ENCODE measurements at places on chromosomes 16 and 17. TPM values are rescaled to one million over a fixed set of nuclear protein-coding genes. Genes with fewer than 3 reads are reported as not detected.
A peak's percentile ranks its signal among the peaks of the same experiment; 100 is the strongest.

DNA sequence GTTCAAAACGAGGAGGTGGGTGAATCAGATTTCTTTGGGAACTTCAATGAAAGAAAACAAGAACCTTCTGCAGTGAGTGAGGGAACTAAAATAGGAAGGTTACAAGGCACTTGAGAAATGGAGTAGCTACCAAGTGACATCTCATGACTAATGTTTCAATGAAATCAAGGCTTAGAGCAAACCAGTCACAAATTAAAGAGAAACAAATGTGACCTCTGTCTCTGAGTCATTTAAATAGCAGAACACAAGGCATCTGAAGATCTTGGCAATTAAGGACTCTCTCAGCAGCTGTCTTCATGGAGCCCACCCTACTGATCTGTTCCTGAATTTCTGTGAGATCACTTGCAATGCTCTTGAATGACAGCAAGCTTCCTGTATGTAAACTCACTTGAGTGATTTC, 109.5 kb downstream of the CDH11 start:
- no peaks in the 10 kb centered on the region for H3K4me1 ChIP-seq
- no peak for DNase-seq
- H3K27ac ChIP-seq: no peak overlapping the region
- no peak overlapping the region for H3K4me3 ChIP-seq
- no peaks in the 10 kb centered on the region for H3K27me3 ChIP-seq

DNA sequence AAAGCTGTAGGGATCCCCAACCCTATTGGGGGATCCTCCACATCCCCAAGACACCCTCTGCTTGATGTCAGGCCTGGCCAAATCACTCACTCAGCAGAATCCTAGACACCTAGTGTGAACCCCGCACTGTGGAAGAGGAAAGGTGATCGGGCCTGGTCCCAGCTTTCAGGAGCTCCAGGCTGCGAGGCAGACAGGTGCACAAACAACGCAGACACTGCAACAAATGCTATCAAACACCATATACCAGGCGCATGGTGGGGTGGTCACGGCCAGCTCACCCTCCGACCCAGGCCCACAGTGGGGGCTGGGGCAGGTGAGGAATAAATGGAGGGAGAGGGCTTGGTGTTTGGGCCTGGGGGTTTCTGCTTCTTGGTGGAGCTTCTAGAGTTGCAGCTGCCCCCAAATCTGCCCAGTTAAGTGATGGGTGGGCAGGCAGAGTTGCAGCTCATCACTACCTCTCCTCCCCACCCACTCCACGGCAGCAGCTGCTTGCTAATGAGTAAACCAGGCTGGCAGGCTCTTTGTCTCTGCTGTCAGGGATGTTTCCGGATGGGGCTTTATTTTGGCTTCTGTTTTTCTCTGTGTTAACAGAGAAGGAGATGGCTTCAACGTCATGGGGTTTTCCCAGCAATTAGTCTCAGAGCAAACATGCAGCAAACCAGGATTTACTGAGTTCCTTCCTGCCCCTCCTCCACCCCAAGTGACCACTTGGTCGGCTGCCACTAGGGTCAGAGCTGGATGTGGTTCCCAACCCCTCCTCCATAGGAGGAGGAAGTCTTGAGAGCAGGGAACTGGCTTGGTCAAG, 46.6 kb downstream of the PECAM1 start:
- H3K27ac ChIP-seq: peak overlapping the region; percentile 66
- peak; percentile 48 for DNase-seq
- no peaks in the 10 kb centered on the region for H3K27me3 ChIP-seq
- no peaks in the 10 kb centered on the region for H3K4me1 ChIP-seq

DNA sequence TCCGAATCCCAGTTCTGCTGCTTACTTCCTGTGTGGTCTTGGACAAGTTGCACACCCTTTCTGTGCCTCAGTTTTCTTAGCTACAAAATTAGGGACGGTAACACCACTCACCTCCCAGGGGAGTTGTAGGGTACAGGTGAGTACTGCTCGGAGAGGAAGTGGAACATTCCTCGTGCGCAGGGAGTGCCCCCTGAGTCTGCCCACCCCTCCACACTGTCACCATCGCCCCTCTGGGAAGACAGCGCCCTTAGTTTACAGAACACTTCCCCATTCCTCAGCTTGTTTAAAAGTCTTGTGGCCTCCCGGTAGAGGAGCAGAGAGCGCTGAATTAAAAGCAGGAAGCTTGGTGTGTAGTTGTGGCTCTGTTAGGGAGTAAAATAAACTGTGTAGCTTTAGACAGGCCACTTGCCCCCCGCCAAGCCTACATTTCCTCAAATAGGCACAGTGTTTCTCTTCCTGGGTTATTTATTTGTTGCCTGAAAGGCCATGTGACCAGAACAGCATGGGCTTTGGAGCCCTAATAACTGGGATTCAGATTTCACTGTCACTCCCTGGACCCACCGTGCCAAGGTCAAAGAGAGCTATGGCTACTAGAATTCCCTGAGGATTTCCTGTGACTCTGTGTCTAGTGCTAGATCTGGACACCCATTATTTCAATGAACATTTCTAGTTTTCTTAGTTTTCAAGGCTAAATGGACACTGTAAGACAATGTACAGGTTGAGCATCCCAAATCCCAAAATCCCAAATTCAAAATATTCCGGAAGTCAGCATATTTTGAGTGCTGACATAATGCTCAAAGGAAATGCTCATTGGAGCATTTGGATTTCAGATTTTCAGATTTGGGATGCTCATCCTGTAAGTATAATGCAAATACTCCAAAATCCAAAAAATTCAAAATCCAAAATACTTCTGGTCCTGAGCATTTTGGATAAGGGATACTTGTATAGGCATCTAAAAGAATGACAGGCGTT, 372.5 kb downstream of the SNX29 start:
- H3K36me3 ChIP-seq: no peaks in the 10 kb centered on the region
- no peaks in the 10 kb centered on the region for H3K4me1 ChIP-seq
- H3K27me3 ChIP-seq: no peaks in the 10 kb centered on the region
- no peak overlapping the region for H3K27ac ChIP-seq
- no peak overlapping the region for H3K4me3 ChIP-seq

DNA sequence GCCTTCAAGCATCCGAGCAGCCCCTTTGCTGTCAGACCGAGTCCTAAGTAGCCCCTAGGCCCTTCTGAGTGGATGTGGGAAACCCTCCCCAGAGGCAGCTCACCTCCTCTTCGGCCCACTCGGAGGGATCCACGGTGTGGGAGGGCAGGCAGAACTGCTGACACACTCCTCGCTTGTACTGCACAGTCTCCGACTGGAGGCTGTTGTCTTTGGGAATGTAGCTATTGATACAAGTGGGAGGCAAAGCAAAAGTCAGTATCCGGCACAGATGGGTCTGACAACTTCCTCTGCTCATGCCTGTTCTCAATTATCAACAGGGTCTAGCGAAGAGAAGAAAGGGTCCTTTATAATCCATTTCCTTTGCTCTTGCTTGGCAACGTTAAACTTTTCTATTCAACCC, 25.9 kb upstream of the FOXJ1 start:
- H3K4me1 ChIP-seq: no peaks in the 10 kb centered on the region
- H3K4me3 ChIP-seq: no peak overlapping the region

DNA sequence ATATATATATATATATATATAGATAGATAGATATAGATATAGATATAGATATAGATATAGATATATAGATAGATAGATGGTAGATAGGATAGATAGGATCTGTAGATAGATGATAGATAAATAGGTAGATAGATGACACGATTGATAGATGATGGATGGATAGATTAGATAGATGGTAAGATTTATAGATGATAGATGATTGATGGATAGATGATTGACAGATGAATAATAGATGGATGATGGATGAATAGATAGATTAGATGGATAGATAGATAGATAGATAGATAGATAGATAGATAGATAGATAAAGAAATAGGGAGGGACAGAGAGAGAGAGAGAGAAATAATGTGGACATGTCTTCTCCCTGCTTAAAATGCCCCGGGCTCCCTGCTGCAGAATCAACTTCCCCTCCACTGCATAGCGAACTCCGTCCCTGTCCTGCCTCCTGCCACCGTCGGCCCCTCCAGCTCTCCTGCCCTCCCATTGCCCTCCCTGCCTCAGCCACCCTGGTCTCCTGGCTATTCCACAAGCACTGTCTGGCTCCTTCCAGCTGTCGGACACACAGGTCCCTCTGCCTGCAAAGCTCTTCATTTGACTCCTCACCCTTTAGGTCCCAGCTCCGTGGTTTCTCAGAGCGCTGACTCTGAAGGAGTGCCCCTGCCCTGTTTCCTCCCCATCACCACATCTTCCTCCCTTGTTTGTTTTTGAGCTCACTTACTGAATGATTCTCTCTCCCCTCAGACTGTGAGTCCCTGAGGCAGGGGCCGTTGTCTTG, 254.0 kb downstream of the KATNIP start:
- no peak for DNase-seq
- no peak overlapping the region for H3K4me3 ChIP-seq
- H3K27ac ChIP-seq: no peak overlapping the region

GRCh38 chr16:67770346-67770991, 35.9 kb downstream of the RANBP10 start:
- H3K27ac ChIP-seq: no peak overlapping the region
- DNase-seq: no peak
- H3K4me3 ChIP-seq: no peak overlapping the region
- H3K4me1 ChIP-seq: no peaks in the 10 kb centered on the region

DNA sequence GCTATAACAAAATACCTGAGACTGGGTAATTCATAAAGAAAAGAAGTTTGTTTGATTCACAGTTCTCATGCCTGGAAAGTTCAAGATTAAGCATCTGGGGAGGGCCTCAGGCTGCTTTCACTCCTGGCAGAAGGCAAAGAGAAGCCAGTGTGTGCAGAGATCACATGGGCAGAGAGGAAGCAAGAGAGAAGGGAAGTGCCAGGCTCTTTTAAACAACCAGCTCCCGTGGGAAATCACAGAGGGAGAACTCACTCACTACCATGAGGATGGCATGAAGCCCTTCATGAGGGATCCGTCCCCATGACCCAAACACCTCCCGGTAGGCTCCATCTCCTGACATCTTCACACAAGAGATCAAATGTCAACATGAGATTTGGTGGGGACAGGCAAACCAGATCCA, 501.6 kb downstream of the MAF start:
- no peak overlapping the region for H3K27ac ChIP-seq
- H3K4me3 ChIP-seq: no peak overlapping the region
- no peak for DNase-seq
- H3K36me3 ChIP-seq: no peaks in the 10 kb centered on the region
- no peaks in the 10 kb centered on the region for H3K4me1 ChIP-seq

DNA sequence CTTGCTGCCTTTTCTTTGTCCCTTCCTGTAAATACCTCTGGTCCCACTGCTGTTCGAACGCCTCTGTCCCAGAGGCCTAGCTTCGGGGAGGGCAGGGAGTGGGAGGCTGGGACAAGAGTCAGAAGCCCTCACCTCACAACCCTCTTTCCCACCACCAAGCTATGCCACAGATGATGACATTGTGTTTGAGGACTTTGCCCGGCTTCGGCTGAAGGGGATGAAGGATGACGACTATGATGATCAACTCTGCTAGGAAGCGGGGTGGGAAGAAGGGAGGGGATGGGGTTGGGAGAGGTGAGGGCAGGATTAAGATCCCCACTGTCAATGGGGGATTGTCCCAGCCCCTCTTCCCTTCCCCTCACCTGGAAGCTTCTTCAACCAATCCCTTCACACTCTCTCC, 10.4 kb downstream of the ARRB2 start:
- H3K27me3 ChIP-seq: no peaks in the 10 kb centered on the region
- DNase-seq: no peak
- H3K4me1 ChIP-seq: no peaks in the 10 kb centered on the region
- H3K27ac ChIP-seq: no peak overlapping the region

DNA sequence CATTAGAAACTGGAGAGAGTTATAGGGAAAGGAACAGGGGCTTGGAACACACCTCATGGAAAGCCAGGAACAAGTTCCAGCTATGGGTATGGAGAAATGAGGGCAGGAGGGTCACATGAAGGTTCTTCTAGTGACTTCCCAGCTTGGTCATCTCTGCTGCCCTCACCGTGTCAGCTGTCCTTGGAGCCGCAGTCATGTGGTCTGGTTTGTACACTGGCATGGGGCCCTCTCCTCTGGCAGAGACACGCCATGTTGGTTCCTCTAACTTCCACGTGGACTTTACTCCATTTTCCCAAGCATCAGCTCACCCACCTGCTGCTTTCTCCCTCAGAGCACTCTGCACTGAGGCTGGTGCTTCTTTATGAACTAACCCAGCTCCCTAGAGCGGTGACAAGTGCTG, 26.3 kb downstream of the MPG start:
- H3K4me1 ChIP-seq: no peaks in the 10 kb centered on the region
- no peak for DNase-seq
- no peak overlapping the region for H3K27ac ChIP-seq
- H3K36me3 ChIP-seq: no peaks in the 10 kb centered on the region

DNA sequence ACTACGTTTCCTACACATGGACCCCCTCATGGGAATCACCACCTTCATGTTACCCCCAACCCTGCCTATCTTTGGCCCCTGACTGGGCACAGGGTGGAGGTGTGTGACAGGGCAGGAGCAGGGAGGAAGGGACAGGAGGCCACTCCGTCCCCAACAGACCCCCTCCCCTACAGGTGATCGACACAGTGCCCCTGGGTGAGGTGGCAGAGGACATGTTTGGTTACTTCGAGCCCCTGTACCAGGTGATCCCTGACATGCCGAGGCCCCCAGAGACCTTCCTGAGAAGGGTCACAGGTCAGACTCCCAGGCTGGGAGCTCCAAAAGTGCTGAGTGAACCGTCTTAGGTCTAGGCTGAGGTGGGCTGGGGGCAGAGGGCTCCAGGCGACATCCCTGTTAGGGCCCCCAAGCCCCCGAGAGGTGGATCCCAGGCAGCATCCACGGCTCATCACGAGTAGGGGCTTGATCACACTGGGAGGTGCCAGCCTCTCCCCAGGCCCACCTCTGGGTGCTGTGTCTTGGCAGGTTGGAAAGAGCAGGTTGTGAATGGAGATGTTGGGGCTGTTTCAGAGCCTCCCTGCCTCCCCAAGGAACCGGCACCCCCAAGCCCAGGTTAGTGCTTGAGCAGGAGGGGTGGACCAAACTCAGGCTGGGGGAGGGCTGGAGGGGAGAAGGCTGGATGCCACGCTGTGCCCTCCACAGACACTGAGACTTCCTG, 1.5 kb downstream of the ACBD4 start:
- DNase-seq: no peak
- H3K36me3 ChIP-seq: no peaks in the 10 kb centered on the region
- no peaks in the 10 kb centered on the region for H3K27me3 ChIP-seq
- H3K4me3 ChIP-seq: no peak overlapping the region
- no peak overlapping the region for H3K27ac ChIP-seq

DNA sequence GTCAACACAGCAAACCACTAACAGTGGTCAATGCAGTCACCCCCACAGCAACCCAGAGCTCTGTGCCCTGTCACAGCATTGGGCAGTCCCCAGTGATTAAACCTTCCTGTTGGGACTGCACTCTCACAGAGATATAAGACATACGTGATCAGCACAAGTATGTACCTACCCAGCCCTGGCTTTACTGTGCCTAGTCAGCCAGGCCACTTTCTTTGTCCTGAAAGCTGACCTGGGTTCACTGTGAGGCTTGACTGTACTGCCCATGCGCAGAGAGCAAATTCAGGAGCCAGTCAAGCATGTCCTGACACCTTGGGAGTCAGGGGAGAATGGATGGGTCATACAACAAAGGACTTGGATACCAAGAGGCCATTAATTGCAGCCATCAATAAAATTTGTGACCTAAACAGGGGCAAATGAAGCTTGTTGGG, 10.9 kb upstream of the TMEM170A start:
- DNase-seq: no peak
- H3K27me3 ChIP-seq: no peaks in the 10 kb centered on the region
- no peaks in the 10 kb centered on the region for H3K4me1 ChIP-seq
- H3K36me3 ChIP-seq: no peaks in the 10 kb centered on the region
- H3K4me3 ChIP-seq: no peak overlapping the region
- H3K27ac ChIP-seq: no peak overlapping the region

The EXOC3L1 gene
- 1.4 TPM for total RNA-seq

The KRTAP9-8 gene
- total RNA-seq: not detected

The TBC1D3G gene
- not detected for total RNA-seq

The ZNF287 gene
- 4.6 TPM for total RNA-seq

Measured in uterus (tissue), 4 donors.